Stimulated activated CD8-positive, alpha-beta memory T cell treated with anti-CD3 and anti-CD28 coated beads, Interleukin-4, amount 100 ng/mL, for 4 hours (primary cell): ENCODE measurements at places on chromosomes 5 and 9.

DNA sequence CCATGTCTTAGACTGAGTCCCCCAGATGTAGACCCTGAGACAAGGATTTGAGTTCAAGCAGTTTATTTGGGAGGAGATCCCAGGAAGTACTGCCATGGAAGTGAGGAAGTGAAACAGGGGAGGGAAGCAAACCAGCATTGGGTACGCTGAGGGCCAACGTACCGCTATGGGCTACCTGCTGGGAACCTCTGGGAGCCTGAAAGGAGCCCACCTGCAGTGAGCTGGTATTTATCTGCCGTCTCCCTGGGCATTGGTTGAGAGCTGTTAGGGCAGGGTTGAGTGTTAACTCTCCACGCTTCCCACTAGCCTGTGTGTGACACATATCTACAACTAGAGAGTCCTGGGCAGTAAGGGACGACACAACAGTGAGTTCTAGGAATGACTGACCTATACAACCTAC lies 131.6 kb upstream of the SLC24A2 start:
- DNase-seq: no peak

- no peak for DNase-seq
These were observed 100.0 kb downstream of the ZSWIM6 start for GRCh38 chr5:61431923-61432620.

DNA sequence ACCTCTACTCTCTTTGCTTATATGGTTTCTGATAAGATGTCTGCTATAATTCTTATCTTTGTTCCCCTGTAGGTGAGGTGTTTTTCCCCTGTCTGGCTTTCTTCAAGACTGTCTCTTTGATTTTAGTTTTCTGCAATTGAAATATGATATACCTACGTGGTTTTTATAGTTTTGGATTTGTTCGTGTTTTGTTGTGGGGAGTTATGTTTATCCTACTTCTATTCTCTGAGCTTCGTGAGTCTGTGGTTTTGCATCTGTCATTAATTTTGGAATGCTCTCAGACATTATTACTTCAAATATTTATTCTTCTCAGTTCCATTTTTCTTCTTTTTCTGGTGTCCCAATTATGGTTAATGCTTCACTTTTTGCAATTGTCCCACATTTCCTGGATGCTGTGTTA lies 521.3 kb downstream of the KCTD16 start:
- DNase-seq: no peak

GRCh38 chr5:139178589-139178917 lies 19.6 kb downstream of the SIL1 start:
- DNase-seq: no peak

DNA sequence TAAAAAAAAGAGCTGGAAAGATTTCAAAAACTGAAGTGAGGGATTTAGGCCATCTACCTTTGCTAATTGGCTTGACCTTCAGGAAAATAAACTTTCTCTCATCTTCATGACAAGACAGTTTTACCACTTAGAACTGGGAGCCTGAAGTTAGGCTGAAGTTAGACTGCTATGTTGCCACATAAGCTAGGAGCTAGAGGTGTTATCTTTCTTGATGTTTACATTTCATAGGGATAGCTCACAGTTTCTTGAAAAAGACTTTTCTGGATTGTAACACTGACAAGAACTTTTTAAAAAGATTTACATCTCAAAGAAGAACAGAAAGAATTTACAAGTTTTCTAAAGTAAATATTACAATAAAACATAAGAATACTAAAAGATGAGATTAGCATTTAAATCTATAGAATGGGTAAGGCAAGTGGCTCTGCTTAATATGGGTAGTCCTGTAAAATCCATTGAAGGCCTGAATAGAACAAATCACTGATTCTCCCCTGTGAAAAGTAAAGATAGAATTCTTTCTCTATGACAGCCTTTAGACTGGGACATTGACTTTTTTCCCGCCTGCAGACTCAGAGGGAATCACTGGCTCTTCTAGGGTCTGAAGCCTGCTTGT lies 1665.4 kb upstream of the CDH9 start:
- DNase-seq: no peak
